Kidney epithelial cell (primary cell): ENCODE measurements at places on chromosomes 13 and 19.

DNA sequence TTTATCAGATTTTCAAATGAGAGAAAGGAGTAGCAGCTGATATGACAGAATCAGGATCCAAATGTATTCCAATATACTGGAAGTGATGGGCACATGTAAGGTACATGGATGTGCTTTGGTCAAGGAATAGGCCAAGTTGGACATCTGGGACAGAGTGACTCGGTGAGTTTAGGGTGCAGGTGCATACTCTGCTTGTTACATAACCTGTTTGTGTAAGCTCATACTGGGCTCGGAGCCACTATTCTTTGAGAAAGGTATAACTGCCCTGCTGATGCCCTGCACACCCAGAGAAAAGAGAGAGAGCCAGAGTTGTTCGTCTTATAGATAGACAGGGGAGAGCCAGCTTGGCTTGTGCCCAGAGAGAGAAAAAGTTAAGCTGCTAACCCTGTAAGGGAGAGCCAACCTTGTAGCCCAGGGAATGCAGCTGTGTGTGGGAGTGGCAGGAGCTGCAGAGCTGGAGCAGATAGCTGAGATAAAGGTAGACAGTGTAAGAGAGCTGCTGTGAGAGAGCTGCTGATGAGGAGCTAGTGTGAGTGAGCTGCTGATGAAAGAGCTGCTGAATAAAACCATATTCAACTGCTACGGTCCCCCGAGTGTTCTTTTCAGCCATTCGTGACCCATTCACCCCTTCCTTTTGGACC lies 40.7 kb upstream of the N4BP2L1 start:
- DNase-seq: no peak

DNA sequence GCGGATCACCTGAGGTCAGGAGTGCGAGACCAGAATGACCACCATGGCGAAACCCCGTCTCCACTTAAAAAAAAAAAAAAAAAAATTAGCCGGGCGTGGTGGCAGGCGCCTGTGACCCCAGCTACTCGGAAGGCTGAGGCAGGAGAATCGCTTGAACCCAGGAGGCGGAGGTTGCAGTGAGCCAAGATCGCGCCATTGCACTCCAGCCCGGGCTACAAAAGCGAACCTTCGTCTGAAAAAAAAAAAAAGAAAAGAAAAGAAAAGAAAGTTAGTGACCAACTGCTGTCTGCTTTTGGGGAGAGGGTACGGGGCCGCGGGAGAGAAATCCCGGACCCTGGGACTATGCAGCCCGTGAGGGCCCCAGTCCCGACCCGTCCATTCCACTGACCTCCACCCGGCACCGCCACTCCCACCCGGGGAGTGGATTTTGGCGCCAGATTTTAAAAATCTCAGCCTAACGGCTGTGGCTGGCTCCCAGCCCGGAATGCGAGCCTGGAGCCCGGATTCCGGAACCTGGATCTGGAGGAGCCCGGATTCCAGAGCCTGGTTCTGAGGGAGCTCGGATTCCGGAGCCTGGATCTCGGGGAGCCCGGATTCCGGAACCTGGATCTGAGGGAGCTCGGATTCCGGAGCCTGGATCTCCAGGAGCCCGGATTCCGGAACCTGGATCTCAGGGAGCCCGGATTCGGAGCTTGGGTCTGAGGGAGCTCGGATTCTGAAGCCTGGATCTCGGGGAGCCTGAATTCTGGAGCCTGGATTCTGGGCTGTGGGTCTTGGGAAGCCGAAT lies 6.1 kb upstream of the LMNB2 start:
- no peak for DNase-seq

DNA sequence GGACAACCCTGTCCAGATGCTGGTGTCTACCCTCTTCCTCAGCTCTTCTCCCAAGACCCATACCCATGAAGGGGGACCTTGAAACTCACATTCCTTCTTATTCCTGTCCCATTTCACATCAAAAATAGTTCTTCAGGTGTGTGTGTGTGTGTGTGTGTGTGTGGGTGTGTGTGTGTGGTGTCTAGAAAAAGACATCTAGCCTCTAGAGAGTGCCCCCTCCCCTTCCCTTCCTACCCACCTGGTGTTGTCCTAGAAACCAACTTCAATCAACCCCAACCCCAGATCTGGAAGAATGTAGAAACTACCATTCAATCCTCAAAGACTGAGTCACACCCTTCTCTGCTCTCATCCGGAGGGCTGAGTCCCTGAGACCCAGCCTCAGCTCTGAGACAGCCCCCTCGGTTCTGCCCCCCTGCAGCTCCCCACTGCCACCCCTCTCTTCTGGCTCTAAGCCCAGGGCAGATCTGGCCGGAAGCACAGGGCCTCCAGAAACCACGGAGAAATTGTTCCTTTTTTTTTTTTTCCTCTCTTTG lies 3.5 kb downstream of the KCNN4 start:
- no peak for DNase-seq

- no peak for DNase-seq
Measured at GRCh38 chr13:108728370-108728769, 99.0 kb downstream of the MYO16 start.

- no peak for DNase-seq
Measured at GRCh38 chr13:29596064-29596418, 553 bp upstream of the SLC7A1 start.
